ENCODE measurements at places on chromosomes 7 and 10.

DNA sequence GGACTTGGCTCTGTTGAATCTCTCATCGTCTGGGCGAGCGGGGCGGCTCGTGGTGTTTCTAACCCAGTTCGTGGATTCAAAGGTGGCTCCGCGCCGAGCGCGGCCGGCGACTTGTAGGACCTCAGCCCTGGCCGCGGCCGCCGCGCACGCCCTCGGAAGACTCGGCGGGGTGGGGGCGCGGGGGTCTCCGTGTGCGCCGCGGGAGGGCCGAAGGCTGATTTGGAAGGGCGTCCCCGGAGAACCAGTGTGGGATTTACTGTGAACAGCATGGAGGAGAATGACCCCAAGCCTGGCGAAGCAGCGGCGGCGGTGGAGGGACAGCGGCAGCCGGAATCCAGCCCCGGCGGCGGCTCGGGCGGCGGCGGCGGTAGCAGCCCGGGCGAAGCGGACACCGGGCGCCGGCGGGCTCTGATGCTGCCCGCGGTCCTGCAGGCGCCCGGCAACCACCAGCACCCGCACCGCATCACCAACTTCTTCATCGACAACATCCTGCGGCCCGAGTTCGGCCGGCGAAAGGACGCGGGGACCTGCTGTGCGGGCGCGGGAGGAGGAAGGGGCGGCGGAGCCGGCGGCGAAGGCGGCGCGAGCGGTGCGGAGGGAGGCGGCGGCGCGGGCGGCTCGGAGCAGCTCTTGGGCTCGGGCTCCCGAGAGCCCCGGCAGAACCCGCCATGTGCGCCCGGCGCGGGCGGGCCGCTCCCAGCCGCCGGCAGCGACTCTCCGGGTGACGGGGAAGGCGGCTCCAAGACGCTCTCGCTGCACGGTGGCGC is at the start of gene EN2:
Gene EN2 (plus strand): TSS at position 19 of the 767 bp plus-strand sequence. CDS start 249 bp downstream, at position 268.
- DNase-seq, result no peak

DNA sequence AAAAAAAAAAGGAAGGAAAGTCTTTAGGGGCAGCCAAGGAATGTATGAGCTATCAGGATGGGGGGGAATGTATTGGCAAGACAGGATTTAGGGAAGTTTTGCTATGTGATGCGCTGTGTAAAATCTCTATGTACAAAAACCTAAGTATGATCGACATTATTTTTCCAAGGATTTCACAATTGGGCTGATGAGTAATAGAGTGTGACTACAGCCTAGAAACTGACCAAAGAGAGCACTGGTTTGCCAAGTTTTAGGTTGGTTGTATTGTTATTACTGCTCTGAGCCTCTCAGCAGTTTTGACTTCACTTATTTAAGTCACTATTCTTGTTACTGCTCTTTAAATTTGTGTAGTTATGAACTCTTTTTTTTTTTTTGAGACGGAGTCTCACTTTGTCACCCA is 107.3 kb downstream of the NRCAM start:
- DNase-seq, result no peak

- no peak for DNase-seq
These were observed 266 bp upstream of the MDFIC start for GRCh38 chr7:114921631-114922025.

DNA sequence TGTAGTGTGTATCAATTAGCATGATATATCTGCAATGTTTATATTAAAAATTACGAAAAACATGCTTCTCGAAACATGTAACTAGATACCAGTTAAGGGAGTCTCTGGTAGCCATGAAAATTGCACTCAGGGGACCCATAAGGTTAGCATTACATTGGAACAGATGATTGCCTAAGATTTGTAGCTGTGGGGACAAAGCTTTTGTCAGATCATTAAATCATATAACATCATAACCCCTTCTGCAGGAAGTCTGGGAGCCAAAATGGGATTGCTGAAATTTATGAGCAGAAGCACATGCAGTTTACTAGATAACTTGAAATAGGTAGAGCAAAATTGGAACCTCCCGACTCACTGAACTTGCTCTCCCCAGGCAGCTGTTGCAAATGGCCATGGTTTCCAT is 235.0 kb upstream of the IGFBP3 start:
- DNase-seq, result no peak

DNA sequence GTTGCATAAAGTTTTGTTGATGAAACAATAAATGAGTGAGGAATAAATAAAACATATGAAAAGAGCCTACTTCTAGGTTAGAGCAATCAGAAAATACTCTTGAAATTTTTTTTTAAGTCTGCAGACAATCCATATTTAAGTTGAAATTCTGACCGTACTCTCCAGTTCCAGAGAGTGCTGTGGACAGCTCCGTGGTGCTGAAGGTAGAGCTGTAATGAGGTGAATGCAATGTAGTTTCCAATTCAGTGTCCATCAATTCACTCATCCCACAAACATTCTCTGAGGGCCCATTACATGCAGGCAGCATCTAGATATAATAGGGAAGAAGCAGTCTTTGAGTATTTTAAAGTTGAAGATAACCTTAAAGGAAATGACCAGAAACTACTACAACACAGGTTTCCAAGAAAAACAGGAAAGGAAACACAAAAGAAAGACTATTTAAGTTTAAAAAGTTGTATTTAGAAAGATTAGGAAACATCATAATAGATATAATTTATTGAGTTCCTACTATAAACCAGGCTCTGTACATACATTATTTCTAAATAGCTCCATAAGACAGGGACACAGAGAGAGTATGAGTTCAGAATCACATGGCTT is 44.0 kb upstream of the CRTAC1 start:
- DNase-seq, result no peak

DNA sequence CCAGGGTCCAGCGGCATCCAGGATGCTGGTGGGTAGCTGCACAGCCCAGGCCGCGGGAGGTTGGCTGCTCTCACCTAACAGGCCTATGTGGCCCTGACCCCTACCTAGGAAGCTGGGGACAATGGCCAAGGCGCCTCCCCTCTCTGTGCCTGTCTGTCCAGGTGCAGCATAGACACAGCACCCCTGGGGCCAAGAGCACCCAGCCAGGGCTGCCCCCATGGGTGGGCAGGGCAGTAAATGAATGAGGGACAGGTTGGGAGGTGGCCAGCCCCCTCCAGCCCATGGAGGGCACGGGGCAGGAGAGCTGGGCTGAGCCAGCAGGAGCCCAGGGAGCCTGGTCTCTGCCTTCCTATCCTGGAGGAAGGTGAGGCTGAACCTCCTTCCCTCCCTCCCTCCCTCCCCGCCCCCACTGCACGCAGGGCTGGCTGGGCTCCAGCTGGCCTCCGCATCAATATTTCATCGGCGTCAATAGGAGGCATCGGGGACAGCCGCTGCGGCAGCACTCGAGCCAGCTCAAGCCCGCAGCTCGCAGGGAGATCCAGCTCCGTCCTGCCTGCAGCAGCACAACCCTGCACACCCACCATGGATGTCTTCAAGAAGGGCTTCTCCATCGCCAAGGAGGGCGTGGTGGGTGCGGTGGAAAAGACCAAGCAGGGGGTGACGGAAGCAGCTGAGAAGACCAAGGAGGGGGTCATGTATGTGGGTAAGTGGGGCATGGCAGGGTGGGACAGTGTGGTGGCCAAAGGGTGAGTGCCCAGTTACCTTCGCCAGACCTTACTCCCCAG is at the start of gene SNCG:
Gene SNCG (plus strand): TSS at position 484 of the 785 bp plus-strand sequence. CDS start 99 bp downstream, at position 583.
- DNase-seq, result no peak

DNA sequence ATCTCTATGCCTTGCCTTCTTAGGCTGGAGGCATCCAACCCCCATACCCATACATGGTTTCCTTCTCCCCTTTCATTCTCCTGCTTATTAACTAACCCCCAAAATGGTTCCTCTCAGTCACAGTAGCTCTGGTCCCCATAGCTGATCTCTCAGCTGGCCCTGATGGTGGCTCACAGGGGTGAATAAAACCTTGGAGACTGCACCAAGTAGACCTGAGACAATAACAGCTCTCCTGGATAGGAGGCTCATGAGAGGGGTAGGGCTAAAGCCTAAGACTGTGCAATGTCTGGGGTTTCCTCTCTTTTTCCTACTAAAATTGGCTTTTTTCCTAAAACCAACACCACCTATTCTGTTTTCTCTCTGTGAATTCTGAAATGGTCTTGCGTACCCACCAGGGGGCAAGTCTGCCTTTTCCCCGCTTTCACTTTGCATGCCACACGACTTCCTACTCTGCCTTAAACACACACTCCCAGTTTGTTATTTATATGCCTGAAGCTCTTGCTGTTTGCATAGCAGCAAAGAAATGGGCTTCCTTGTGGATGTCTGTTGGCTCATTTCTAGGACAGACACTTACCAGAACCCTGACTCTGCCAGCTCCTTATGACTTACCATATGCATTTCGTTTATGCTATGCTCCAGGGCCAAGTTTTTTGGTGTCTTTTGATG is 18.4 kb upstream of the PON1 start:
- DNase-seq, result no peak

DNA sequence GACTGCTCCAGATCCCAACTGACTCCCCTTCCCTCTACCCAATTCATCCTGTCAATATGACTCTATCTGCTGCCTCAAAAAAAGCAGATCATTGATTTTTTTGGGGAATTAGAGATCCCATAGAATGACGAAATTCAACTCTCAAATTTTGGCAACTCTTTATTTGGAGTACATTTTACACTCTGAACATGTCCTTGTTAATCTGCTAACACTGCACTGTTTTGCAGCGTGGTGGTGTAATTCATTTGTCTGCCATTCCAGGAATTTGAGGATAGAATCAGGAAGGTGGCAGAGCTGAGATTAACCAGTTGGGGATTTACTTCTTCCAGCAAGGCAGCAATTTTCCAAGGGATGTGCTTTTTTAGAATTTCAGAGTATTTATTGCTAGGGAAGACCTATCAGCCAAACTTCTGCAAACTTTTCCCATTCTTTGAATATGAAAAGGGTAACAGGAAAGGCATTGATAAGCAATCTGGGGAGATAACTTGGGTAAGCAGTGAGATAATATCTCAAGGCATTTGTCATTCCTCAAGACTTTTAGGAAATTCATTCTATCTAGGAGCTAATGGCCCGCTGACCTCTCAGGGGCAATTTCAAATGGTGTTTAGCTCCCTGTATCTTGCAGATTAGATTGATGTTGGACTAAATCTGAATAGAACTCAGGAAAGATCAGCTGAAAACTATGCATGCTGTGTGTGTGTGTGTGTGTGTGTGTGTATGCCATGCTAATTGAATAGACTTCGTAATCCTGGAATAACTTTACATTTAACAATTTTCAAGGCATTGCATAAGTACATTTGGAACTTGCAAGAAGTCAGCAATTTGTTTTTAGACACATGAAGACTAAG is 9.7 kb downstream of the BAMBI start:
- no peak for DNase-seq

GRCh38 chr7:1640376-1641172 is 29.5 kb upstream of the ELFN1 start:
- no peak for DNase-seq

DNA sequence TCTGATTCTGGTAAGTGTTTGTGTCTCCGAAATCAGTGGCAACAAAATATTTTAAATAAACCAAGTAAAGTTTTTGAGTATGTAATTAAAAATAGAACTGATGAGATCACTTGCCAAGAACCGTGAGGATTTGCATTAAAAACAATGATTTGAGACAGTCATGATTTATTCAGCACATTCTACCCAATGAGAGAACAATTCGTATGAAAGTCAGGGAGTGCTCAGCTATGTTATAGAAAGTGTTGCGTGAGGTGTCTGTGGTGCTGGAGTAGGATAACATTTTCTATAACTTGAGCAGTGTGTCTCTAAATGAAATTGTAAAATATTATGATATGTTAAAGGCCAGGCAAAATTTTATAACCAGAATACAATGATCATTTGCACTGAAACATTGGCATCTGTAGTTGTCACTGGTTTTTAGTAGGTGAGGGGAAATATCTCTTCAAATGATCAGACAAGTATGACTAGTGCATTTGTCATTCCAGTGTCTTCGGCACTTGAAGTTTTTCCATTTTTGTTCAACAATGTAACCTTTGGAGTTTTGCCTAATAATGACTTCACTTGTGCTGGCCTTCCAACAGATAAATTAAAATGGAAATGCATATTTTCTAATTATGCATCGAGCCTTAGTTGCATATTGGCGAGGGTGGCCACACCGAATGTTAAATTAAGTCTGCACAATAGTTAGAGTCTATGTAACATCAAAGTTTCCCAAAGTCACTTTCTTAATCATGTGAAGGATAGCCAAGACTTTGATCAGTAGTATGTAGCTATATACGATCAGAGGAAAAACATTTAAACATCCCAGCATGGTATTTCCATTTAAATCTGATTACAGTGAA is 335.9 kb downstream of the GFRA1 start:
- DNase-seq, result no peak

DNA sequence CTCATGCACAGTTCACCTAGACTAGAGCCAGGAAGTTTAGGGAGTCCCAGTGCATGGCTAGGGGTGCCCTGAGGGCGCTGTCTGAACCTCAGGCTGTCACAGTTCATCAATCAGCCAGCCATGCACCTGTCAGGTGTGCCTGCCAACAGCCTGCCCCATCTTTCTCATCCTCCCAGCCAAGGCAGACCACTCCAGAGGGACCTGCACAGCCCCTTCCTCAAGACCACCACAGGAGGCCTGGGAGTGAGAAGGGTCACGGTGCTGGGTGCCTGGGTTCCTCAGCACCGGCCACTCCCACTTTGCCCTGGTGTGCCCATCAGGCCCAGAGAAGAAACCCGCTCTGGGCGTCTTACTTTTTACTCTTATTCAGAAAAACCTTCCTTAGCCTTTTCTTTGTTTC is 8.4 kb downstream of the ATP6V1F start:
- DNase-seq, result no peak

- no peak for DNase-seq
These were observed 189.2 kb downstream of the FAM107B start for GRCh38 chr10:14585287-14586193.

- no peak for DNase-seq
These were observed 37.9 kb upstream of the RASGEF1A start for GRCh38 chr10:43304687-43305333.

GRCh38 chr7:82054544-82054943 is 284.7 kb upstream of the HGF start:
- no peak for DNase-seq

DNA sequence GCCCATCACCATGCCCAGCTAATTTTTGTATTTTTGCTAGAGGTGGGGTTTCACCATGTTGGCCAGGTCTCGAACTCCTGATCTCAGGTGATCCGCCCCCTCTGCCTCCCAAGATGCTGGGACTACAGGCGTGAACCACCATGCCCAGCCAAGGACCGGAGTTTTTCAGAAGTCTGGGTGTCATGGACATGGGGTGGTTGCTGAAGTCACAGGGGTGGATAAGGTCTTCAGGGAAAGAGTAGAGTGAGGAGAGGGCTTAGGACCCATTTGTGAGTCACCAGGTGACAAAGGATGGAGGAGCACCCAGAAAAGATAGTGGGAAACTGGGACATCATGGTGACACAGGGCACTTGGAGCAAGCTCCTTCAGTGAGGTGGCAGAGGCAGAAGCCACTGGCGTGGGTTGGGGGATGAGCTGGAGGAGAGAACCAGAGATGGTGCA is 2.8 kb upstream of the GPRIN2 start:
- DNase-seq, result no peak

GRCh38 chr10:23368816-23369640 is 24.4 kb upstream of the C10orf67 start:
- no peak for DNase-seq

DNA sequence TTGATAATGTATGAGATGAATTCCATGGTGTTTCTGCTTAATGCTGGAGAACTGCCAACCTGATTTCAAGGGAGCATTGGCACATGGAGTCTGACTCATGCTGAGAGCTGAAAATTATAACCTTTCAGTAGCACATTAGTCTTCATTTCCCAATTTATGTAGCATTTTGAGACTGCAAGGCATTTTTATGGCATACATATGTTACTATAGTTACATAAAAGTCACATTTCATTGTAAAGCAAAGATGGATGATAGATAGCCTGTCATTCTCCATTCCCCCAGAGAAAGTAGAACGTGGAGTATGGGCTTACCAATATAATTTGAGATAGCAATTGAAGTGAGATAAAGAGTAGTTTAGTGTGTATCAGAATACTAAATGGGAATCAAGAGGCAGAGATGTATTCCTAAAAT is 103.1 kb downstream of the SLC16A9 start:
- DNase-seq, result no peak
